Activated T-helper 1 cell treated with anti-CD3 and anti-CD28 coated beads, Interleukin-12 subunit alpha, Interleukin-12 subunit beta, Interleukin-2, Interleukin-4 antibody, amounts not matched to agents 30 ng/mL and 10 ng/mL and 1 ng/mL, durations not matched to agents 14 hours and 24 hours and 36 hours (primary cell): ENCODE measurements at places on chromosomes 4 and X. TPM values are rescaled to one million over a fixed set of nuclear protein-coding genes. Genes with fewer than 3 reads are reported as not detected.
A peak's percentile ranks its signal among the peaks of the same experiment; 100 is the strongest.

Gene BMP2K
- 21.9 and 23.5 TPM in 2 replicates for total RNA-seq

Gene ADGRG2
- not detected in 2 replicates for total RNA-seq

Gene DUSP9
- 0.10 TPM in 2 replicates for total RNA-seq

Gene PNMA6A
- total RNA-seq, result 0.56 and 0.73 TPM in 2 replicates

Gene DUSP21
- not detected in 2 replicates for total RNA-seq

Gene GAGE2A
- not detected in 2 replicates for total RNA-seq

GRCh38 chr4:105327222-105327621 is 146.6 kb downstream of the PPA2 start:
- no peak overlapping the region for H3K4me3 ChIP-seq
- H3K27ac ChIP-seq, result no peak overlapping the region
- no peaks in the 10 kb centered on the region for H3K36me3 ChIP-seq
- no peaks in the 10 kb centered on the region for H3K27me3 ChIP-seq

DNA sequence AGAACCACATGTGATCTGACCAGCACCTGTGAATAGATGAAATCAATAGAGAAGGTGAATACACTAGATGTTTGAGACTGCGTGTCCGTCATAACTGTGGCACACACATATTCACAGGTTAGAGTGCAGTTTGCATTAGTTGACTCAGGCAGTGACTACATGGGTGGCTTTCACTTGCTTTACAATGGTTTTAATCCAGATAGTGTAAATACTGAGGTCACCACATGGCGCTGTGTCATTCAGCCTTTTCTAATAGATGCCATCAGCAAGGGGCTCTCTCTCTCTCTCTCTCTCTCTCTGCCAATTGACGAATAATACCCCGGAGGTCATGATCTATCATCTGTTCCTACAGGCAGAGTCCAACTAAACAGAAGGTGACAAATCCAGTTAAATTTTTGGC is 30.7 kb upstream of the FGF13 start:
- H3K36me3 ChIP-seq, result no peaks in the 10 kb centered on the region
- no peaks in the 10 kb centered on the region for H3K4me1 ChIP-seq
- H3K27me3 ChIP-seq, result no peaks in the 10 kb centered on the region
- H3K27ac ChIP-seq, result no peak overlapping the region
- DNase-seq, result no peak

GRCh38 chr4:41458689-41459088 is 79.3 kb upstream of the LIMCH1 start:
- H3K36me3 ChIP-seq, result no peaks in the 10 kb centered on the region
- no peak for DNase-seq
- no peaks in the 10 kb centered on the region for H3K4me1 ChIP-seq
- peaks cover 4% of the 10 kb centered on the region for H3K27me3 ChIP-seq
- no peak overlapping the region for H3K4me3 ChIP-seq

DNA sequence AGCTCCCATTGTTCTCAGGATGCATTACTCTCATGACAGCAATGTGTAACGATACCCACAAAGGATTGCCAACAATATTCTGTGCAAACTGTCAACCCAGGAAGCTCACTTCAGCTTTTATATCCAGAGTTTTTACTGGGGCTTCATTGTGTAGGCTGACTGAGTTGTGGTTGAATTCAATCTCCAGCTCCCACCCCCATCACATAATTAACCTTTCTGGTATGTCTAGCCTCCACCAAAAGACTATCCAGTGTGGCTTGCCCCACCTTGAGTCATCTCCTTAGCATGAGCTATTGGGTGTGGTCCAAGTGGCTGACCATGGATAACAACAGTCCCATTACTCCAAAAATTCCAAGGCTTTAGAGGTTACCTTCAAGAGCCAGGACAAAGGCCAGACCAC is 17.7 kb upstream of the TAB3 start:
- peaks cover 11% of the 10 kb centered on the region for H3K4me1 ChIP-seq
- DNase-seq, result no peak
- H3K36me3 ChIP-seq, result no peaks in the 10 kb centered on the region
- H3K27ac ChIP-seq, result no peak overlapping the region
- H3K27me3 ChIP-seq, result peaks cover 11% of the 10 kb centered on the region

DNA sequence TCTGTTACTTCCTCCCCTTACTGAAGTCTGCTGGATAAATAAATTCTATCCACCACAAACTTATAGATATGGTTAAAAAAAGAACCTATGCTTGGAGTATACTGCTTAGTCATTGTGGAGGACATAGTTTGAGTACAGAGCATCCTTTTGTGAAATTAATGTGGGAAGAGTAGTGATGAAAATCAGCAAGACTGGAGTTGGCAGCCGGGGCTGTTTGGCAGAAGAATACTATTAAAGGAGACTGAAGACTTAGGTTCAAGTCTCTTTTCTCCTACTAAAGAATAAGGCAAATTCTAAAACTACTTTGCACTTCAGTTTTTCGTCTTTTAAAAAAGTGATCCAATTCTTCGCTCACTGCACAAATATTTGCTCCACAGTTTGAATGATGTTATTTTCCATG is 326.6 kb upstream of the ATOH1 start:
- H3K4me3 ChIP-seq, result no peak overlapping the region
- no peaks in the 10 kb centered on the region for H3K36me3 ChIP-seq
- H3K4me1 ChIP-seq, result no peaks in the 10 kb centered on the region

DNA sequence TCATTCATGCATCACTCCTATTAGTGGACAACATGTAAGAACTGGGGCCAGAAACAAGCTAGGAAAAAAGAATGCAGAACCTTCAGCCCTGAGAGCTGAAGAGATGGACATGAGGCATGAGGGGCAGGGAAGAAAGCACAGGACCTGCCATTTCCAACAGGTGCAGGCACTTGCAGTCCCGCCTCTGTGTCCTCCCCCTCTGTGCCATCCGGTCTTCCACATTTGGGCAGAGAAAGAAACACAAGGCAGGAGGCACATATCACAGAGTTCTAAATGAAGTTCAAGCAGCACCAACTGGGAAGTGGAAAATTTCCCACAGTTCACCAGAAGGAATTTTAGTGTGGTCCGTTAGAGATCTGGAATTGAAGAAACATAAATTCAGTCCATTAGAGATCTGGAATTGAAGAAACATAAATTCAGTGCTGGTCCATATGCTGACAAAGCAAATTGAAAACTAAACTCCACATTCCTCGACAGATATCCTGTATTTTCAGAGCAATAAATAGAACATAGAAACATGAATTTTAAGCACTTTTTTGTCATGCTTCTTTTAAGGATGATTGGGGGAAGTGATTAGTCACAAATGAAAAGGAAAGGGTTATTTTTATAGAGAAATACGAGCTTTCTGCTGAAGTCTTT is 57.2 kb upstream of the DAPP1 start:
- no peak overlapping the region for H3K27ac ChIP-seq
- H3K4me3 ChIP-seq, result no peak overlapping the region
- H3K4me1 ChIP-seq, result peaks cover 11% of the 10 kb centered on the region
- H3K36me3 ChIP-seq, result no peaks in the 10 kb centered on the region
- no peak for DNase-seq

- H3K36me3 ChIP-seq, result peaks cover 8% of the 10 kb centered on the region
- peak overlapping the region; percentile 92 for H3K4me3 ChIP-seq
- peaks cover 13% of the 10 kb centered on the region for H3K4me1 ChIP-seq
Observed at GRCh38 chr4:15001248-15001868, 923 bp upstream of the CPEB2 start.

- H3K27me3 ChIP-seq, result peaks cover 2% of the 10 kb centered on the region
- no peaks in the 10 kb centered on the region for H3K36me3 ChIP-seq
- DNase-seq, result no peak
- no peak overlapping the region for H3K4me3 ChIP-seq
Observed at GRCh38 chr4:103292373-103292772, 94.2 kb upstream of the CENPE start.

- H3K36me3 ChIP-seq, result no peaks in the 10 kb centered on the region
- H3K27me3 ChIP-seq, result peaks cover 15% of the 10 kb centered on the region
- no peak for DNase-seq
Observed at GRCh38 chr4:82553020-82553419, 8.8 kb downstream of the TMEM150C start.

GRCh38 chr4:29142708-29143107 is 1577.5 kb upstream of the PCDH7 start:
- H3K4me1 ChIP-seq, result no peaks in the 10 kb centered on the region
- no peaks in the 10 kb centered on the region for H3K36me3 ChIP-seq
- no peak overlapping the region for H3K27ac ChIP-seq
- H3K27me3 ChIP-seq, result no peaks in the 10 kb centered on the region

DNA sequence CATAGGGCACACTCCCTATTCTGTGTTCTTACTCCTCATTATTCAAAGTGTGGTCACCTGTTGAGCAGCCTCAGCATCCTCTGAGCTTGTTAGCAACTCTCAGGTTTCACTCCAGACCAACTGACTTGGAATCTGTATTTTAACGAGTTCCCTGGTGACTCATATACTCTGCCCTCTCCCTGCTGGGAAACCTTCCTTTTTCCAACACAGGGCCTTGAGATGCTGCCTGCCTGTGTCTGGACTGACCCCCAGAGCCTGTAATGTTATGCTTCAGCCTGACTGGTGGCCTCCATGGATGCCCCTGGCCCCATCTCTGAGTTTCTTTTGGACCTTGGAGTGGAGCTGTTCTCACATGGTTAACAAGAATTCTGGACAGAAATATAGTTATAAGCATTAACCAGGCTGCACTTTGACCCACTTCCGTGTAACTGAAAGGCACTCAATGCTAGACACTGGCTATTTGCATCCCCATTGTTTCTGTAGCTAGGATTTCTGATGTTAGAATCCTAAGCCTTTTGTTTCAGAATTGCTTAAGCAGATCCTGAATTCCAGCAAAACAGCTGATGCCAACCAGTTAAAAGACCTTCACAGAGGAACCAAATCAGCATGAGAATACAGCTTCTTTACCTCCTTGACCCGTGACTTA is 262.6 kb downstream of the STIM2 start:
- DNase-seq, result no peak
- H3K27me3 ChIP-seq, result no peaks in the 10 kb centered on the region
- H3K36me3 ChIP-seq, result no peaks in the 10 kb centered on the region

DNA sequence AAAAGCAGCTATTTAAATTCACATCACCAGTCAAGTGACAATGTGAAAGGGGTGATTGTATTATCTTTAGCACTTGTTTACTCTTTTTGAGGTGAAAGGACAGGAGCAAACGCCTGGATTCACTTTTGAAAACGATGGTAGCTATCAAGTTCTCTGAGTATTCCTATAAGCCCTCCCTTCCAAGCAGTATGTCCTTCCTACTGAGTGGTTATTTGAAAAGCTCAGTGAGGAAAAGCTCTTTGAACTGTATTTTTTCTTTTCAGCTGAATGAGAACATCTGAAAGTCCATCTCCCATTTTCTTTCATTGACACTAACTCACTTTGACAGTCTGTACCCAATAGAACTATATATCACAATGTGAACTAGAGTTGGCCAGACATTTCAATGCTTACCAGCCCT is 9.1 kb upstream of the CTSO start:
- no peaks in the 10 kb centered on the region for H3K36me3 ChIP-seq
- H3K4me3 ChIP-seq, result no peak overlapping the region
- peaks cover 11% of the 10 kb centered on the region for H3K4me1 ChIP-seq

DNA sequence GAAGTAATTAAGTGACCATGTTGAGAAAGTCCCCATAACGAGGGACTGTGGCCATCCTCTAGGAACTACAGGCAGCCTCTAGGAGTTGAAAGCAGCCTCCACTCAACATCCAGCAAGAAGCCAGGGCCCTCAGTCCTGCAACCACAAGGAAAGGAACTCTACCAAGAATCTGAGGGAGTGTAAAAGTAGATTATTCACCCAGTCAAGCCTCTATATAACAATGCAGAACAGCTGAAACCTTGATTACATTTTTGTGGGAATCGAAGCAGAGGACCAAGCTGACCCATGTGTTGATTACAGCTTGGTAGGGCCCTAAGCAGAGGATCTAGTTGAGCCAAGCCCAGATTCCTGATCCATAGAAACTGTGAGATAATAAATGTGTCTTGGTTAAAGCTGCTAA is 17.1 kb downstream of the RPS6KA6 start:
- no peaks in the 10 kb centered on the region for H3K4me1 ChIP-seq
- H3K36me3 ChIP-seq, result no peaks in the 10 kb centered on the region
- no peak overlapping the region for H3K27ac ChIP-seq
- H3K4me3 ChIP-seq, result no peak overlapping the region
- no peak for DNase-seq

DNA sequence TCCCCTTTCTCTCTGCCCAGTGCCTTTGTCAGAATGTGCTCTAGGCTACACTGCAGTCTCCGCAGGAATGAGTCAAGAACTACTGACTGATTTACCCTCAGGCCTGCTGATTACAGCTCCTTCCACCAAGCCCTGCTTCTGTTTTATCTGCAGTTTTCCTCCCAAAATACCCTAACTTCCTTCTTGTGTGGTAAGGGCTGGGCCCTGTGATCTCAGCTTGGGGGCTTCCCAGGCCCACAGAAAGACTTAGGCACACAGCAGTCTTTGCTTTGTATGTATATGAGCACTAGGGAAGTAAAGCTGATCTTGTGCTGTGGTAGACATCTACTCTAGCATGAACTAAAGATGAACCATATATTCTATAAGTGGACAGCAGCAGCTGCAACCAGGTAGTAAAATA is 18.8 kb downstream of the PAK3 start:
- H3K4me3 ChIP-seq, result no peak overlapping the region
- H3K4me1 ChIP-seq, result no peaks in the 10 kb centered on the region
- no peaks in the 10 kb centered on the region for H3K27me3 ChIP-seq
- no peak overlapping the region for H3K27ac ChIP-seq
- DNase-seq, result no peak

DNA sequence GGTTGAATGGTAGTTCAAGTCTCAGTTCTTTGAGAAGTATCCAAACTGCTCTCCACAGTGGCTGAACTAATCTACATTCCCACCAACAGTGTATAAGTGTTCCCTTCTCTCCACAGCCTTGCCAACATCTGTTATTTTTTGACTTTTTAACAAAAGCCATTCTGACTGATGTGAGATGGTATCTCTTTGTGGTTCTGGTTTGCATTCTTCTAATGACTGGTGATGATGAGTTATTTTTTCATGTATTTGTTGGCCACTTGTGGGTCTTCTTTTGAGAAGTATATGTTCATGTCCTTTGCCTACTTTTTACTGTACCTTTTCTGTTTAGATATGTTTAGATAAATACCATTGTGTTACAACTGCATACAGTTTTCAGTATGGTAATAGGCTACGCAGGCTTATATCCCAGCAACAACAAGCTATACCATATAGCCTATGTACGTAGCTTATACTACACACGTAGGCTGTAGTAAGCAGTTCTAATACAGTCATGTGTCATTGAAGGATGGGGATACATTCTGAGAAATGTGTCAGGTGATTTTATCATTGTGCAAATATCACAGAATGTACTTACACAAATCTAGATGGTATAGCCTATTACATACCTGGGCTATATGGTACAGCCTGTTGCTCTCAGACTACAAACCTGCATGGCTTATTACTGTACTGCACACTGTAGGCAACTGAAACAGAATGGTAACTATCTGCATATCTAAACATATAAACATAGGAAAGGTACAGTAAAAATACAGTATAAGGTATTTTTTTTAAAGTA is 28.1 kb downstream of the KLHL8 start:
- H3K36me3 ChIP-seq, result no peaks in the 10 kb centered on the region
- H3K4me1 ChIP-seq, result no peaks in the 10 kb centered on the region
- no peak for DNase-seq
- no peak overlapping the region for H3K4me3 ChIP-seq
- no peak overlapping the region for H3K27ac ChIP-seq
